ENCODE measurements at places on chromosomes 3 and 15. TPM values are rescaled to one million over a fixed set of nuclear protein-coding genes. Genes with fewer than 3 reads are reported as not detected.

DNA sequence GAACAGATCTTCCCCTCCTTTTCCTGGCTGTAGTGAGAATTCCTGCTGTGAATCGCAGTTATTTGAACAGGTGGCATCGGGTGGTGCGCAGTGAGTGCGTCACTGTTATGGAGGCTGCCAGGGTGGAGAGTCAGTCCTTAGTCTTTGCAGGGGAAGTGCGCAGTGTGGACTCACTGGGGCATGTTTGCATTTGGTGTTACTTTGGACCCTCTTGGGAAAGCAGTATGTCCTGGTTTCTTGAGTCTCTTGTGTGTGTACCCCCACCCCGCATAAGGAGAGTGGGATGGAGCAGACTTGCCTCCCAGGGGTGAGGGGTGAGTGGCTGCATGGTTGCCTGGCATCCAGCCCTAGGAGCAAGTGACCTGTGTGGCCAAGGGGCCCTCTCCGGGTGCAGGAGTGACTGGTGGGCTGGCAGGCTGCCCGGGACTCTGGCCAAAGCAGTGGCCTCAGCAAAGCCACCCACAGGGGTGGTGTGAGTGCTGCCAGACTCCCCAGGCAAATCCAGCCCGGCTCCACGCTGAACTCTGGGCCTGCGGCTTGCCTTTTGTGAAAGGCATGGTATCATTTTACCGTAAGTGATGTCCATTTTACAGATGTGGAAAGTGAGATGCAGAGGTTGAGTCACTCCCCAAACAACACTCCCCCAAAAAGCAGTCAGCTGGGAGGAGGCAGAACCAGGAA, 46.4 kb downstream of the DNASE1L3 start:
- DNase-seq, result no peak

DNA sequence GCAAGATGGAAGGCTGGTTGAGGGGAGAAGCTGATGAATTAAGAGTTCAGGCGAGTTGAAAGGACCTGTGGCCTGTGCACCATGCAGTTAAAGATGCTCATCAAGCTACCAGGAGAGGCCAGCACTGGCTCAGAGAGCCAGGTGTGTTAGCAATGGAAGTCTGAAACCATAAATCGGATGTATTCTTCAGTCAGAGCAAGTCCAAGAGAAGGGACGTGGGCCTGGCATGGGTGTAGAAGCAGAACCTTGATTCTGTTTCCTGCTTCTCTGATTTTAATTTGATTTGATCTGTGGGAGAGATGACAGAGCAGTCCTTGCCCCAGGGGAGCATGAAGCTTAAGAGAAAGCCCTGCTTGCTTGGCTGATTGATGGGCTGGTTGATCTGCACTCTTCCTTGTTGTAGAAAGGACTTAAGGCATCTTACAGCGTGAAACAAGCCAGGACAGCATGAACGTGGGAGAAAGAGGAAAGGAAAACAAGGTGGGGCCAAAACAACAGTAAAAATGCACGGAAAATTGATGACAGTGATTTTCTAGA, 10.9 kb downstream of the TM6SF1 start:
- no peak for DNase-seq

GRCh38 chr3:153714588-153715290, 406.5 kb upstream of the ARHGEF26 start:
- no peak for DNase-seq

DNA sequence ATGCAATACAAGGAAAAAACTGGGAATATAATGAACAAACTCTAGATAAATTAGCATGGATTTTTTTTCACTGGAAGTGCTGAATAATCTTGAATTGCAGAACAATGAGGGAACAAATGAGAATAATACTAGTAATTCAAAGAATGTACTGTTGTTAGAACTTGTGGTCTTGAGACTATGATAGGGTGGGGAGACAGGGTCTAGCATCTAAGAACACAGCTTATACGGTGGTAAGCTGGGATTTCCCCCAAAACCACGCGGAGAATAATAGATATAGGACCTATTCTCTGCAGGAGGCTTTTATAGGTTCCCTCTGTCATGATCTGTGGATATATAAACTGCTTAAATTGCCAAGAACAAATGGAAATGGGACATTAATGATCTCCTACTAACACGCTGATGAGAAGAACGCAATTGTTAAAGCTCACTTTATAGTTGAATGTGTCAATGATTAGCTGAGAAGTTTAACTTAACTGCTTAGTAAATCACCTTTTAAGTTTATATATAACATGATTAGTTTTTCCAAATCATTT, 692.3 kb downstream of the ZPLD1 start:
- DNase-seq, result no peak

Gene SPINT1
- total RNA-seq, result 4.3 TPM

Gene EFCC1
- 0.13 TPM for total RNA-seq

Gene NCEH1
- total RNA-seq, result 8.0 TPM

GRCh38 chr15:76006136-76006778, 6.0 kb downstream of the NRG4 start:
- no peak for DNase-seq

Gene WDR93
- not detected for total RNA-seq

DNA sequence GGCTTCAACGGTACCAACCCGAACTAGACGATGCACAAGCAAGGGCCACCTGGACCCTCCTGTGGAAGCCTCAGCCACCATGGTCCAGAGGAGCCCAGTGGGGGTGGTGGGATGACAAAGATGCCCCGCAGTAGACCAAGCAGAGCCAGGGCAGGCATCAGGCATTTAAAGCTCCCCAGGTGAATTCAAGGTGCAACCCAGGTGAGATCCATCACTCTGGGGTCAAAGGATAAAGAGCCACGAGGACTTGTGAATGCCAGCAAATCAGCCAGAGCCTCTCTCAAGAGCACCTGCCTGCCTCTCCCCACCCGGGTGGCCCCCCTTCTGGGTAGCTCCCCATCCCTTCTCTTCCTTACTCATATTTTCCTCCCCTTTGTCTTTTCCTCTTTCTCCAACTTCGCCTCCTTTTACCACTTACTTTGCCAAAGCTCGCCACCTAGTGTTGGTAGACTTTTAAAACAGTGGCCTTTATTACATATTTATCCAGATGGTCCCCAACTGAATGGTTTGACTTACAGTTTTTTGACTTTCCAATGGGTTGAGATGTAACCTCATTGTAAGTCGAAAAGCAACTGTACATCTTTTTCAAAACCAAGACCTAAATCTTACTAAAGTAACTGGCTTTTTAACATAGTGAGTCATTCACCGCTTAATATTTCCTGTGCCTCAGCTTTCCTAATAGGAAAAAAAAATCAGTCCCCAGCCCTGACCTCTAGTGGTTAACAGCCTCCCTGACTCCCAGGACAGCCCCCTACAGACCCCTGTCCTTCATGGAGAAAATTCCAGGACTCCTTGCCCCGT, 18.8 kb downstream of the PLA2G4F start:
- peak; percentile 50 for DNase-seq

DNA sequence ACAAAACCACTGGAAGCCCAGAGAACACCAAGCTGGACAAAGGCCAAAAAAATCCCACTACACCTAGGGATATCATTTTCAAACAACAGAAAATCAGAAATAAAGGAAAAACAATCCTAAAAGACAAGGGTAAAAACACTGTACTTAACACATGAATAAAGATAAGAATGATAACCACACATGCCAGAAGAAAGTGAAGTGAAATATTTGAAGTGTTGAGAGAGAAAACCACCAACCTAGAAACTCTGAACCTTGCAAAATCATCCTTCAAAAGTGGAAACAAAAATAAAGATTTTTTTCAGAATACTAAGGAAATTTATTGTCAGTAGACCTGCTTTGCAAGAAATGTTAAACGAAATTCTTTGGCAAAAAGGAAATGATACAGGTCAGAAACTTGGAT, 45.1 kb downstream of the KPNA1 start:
- no peak for DNase-seq

Gene ABTB1
- 16.5 TPM for total RNA-seq

GRCh38 chr15:67196672-67197363, 57.6 kb downstream of the AAGAB start:
- DNase-seq, result no peak

Gene ZDHHC23
- total RNA-seq, result 1.8 TPM

Gene C3orf80
- not detected for total RNA-seq

- no peak for DNase-seq
These were observed 32.7 kb upstream of the MCTP2 start for GRCh38 chr15:94198633-94199032.

GRCh38 chr3:16053794-16054193, 120.7 kb upstream of the GALNT15 start:
- no peak for DNase-seq

DNA sequence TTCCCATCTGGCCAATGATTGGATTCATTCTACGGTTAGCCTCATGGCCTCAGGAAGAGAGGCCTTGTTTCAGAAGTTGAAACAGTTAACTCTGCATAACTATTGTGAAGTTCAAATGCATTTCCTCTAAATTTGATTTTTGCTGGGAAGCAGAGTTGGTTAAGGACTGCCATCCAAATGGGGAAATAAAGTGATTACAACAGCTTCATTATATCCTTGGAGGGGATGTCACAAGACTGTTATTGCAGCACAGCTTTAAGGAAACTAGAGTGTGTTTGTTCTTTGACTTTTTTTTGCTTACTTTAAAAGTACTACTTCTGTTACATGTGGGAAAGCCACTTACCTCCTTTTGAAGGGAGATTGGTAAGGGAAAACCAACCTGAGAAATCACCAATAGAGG, 164.8 kb downstream of the AKAP13 start:
- no peak for DNase-seq

- DNase-seq, result no peak
These were observed 39.7 kb downstream of the SEMA5B start for GRCh38 chr3:122987736-122988319.

Gene TXNRD3
- 1.0 TPM for total RNA-seq

Gene FRG2C
- total RNA-seq, result not detected

DNA sequence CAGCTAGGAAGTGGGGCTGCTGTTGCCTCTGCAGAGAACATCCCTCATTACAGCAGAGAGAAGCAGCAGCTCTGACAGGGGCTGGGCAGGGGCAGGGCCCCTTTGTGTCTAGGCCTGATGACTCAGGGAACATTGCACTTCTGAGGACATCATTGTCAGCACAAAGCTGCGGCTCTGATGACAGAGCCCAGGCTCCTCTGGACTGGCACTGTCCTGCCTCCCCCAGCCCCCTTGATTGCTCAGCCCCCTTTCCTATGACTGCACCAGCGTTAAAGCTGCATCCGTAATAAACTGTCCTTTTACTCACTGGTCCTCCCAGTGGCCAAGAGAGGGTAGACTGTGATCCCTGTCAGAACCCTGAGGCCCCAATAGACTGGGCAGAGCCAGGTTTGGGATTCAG, 18.3 kb downstream of the TRH start:
- DNase-seq, result no peak

DNA sequence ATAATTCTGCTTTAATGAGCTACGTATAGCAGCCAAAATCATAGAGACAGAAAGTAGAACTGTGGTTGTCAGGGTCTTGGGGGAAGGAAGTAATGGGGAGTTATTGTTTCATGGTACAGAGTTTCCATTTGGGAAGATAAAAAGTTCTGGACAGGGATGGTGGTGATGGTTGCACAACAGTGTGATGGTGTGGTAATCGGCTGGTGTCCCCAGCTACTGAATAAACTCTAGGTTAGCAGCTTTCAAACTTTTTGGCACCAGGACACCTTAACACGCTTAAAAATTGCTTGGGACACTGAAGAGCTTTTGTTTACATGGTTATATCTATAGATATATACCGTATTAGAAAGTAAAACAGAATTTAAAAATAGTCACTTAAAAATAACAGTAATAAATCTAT, 166.0 kb downstream of the NEK11 start:
- no peak for DNase-seq

- DNase-seq, result peak; percentile 78
These were observed 12.3 kb downstream of the BOC start for GRCh38 chr3:113223475-113224281.

Gene DNAH12
- total RNA-seq, result not detected

DNA sequence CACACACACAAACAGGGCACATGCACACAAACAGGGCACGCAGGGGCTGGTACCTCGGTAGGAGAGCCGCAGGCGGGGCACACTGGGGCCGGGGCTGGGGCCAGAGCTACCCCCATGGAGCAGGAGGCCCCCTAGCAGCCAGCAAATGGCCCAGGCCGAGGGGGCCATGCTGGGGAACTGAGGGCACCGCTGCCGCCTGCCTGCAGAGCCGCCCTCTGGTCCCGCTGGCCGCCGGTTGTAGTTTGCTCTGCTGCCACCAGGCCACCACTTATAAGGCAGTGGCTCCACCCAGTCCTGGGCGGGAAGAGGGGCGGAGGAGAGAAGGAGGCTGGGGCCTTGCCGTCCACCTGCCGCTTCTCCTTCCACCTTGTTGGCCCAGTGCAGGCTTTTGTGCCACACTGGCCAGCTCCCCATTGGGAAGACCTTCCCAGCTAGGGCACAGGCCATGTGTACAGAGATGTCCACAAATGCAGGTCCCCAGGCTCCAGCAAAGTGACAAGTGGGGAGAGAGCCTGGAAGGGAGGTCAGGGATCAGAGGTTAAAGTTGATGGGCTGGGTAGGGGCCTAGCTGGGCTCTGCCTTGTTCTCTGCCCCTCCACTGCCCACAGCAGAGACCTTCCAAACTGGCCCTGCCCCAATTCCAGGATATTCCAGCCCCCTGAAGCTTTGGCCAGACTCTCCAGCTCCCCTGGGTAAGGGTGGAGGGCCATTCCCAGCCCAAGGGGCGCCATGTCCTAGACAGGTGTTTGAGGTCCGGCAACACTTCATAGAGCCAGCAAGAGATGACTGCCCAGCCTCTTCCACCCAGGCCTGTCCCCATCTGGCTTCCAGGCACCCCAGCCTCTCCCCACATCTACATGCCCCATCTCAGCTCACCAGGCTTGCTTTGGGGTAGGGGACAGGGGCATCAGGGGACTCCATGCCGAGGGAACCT, at the start of gene SEMA3G:
SEMA3G (minus strand) TSS at position 244 of the 934 bp plus-strand sequence; CDS start at position 168, 76 bp downstream.
- peak; percentile 90 for DNase-seq

Gene ANKUB1
- total RNA-seq, result not detected

DNA sequence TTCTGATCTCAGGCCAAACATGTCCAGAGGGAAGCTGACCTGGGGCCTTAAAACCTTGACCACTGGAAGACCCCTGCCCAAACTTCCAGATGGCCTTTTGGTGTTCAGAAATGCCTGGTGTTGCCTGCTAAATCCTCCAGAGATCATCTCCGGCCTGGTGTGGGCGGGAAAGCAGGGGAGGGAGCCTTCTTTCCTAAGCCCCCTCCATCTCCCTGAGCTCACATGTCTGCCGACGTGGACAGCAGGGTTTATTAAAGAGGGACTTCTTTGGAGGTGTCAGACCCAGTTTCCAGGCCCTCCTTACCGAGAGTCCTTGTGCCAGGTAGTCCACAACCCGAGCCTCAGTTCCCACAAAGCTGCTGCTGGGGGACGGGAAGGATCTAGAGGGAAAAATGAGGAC, 55.9 kb upstream of the SLC6A1 start:
- no peak for DNase-seq

DNA sequence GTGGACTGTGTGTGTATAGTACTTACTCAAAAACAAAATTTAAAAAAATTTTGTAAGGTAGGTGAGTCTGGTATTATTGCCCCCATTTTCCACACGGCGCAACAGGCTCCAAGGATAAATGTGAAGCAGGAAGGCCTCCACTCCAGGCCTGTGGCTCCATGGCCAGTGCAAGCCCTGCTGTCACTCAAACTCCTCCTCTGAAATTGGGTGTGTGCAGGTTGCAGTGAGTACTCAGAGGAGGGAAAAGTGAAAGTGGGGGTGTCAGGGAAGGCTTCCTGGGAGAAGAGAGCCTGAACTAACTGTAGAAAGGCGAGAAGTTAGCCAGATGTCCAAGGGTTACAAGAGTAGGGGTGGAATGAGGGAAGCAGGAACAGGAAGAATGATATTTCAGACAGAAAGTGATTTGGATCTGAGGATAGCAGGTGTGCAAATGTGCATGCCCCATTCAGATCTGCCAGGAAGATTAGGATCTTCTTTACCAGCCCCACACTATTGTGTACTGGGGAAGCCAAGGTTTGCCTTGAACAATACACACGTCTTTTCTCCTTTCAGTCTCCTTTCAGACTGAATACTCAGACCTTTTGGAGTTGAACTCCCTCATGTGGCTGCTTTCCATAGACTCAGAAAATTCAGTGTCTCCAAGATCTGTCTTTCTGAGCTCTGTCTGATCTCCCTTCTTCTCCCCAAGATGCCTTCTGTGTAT, 48.7 kb upstream of the RYK start:
- DNase-seq, result no peak

All from activated CD8-positive, alpha-beta T cell treated with anti-CD3 and anti-CD28 coated beads, Interleukin-2, amount 10 ng/mL, durations not matched to agents 7 days and 5 days (primary cell).